Naive B cell (primary cell): ENCODE measurements at places on chromosomes 3 and 15. TPM values are rescaled to one million over a fixed set of nuclear protein-coding genes. Genes with fewer than 3 reads are reported as not detected.

Gene RFTN1
- 126 TPM for polyA plus RNA-seq

Gene COL8A1
- not detected for polyA plus RNA-seq

Gene KIF7
- polyA plus RNA-seq: not detected

Gene DNAH12
- 0.71 TPM for polyA plus RNA-seq

Gene STX19
- not detected for polyA plus RNA-seq

Gene RLBP1
- polyA plus RNA-seq: not detected

Gene PP2D1
- 1.0 TPM for polyA plus RNA-seq

Gene DNAH1
- polyA plus RNA-seq: 0.53 TPM

Gene ACP3
- not detected for polyA plus RNA-seq

Gene IMPG2
- polyA plus RNA-seq: not detected

Gene BHLHE40
- polyA plus RNA-seq: 6.4 TPM

Gene RBP2
- polyA plus RNA-seq: not detected

Gene MUC13
- polyA plus RNA-seq: not detected

Gene UROC1
- not detected for polyA plus RNA-seq

Gene ZDHHC19
- 10.4 TPM for polyA plus RNA-seq

Gene IL17RE
- not detected for polyA plus RNA-seq

Gene MKRN2OS
- not detected for polyA plus RNA-seq

Gene LRRC34
- 1.5 TPM for polyA plus RNA-seq

Gene GUCA1C
- polyA plus RNA-seq: not detected

Gene SOX14
- polyA plus RNA-seq: not detected

Gene GXYLT2
- not detected for polyA plus RNA-seq

Gene MITF
- not detected for polyA plus RNA-seq

Gene LACTB
- 18.5 TPM for polyA plus RNA-seq

Gene COX5A
- polyA plus RNA-seq: 272 TPM

Gene HTR3E
- not detected for polyA plus RNA-seq

Gene PLXND1
- polyA plus RNA-seq: 0.32 TPM

Gene VPS8
- 33.2 TPM for polyA plus RNA-seq

Gene NT5DC2
- 0.13 TPM for polyA plus RNA-seq

Gene TNNC1
- not detected for polyA plus RNA-seq

Gene PPP1R14D
- polyA plus RNA-seq: not detected

Gene CADM2
- polyA plus RNA-seq: not detected

Gene LMOD3
- polyA plus RNA-seq: not detected

Gene MYRIP
- polyA plus RNA-seq: not detected

Gene CLRN1
- not detected for polyA plus RNA-seq

Gene HMCES
- 133 TPM for polyA plus RNA-seq

Gene CLDN16
- polyA plus RNA-seq: not detected

Gene RASGRP1
- polyA plus RNA-seq: 9.1 TPM

Gene RFX7
- polyA plus RNA-seq: 4.1 TPM

Gene LCTL
- 0.31 TPM for polyA plus RNA-seq

Gene ERICH6
- polyA plus RNA-seq: not detected

Gene ISLR
- not detected for polyA plus RNA-seq

Gene ITGA11
- polyA plus RNA-seq: not detected
